ENCODE measurements at places on chromosomes 7 and 10. TPM values are rescaled to one million over a fixed set of nuclear protein-coding genes. Genes with fewer than 3 reads are reported as not detected.

TBXAS1 gene
- 51.2 TPM for total RNA-seq

COL1A2 gene
- total RNA-seq, result 361 TPM

GRCh38 chr10:15491856-15492642, 121.0 kb upstream of the FAM171A1 start:
- DNase-seq, result no peak

GRCh38 chr10:3132036-3133025, 40.3 kb downstream of the PITRM1 start:
- no peak for DNase-seq

- no peak for DNase-seq
Observed at GRCh38 chr10:125144693-125145623, 15.4 kb downstream of the CTBP2 start.
